ENCODE measurements at places on chromosomes 5 and 9. TPM values are rescaled to one million over a fixed set of nuclear protein-coding genes. Genes with fewer than 3 reads are reported as not detected.

ANKRD31 gene
- 0.26 TPM for total RNA-seq

FIBCD1 gene
- total RNA-seq: 7.3 TPM

TIGD6 gene
- total RNA-seq: 8.7 TPM

ERAP2 gene
- total RNA-seq: 180 TPM

HSPB3 gene
- total RNA-seq: 21.1 TPM

LHX6 gene
- total RNA-seq: not detected

MSX2 gene
- total RNA-seq: 1.3 TPM

C8G gene
- total RNA-seq: 1.2 TPM

FASTKD3 gene
- total RNA-seq: 10.8 TPM

NFIB gene
- 36.3 TPM for total RNA-seq

FSTL4 gene
- total RNA-seq: not detected

SPEF2 gene
- 6.9 TPM for total RNA-seq

FBXL7 gene
- total RNA-seq: 3.3 TPM

EGFL7 gene
- total RNA-seq: 7.9 TPM

EIF4E1B gene
- total RNA-seq: not detected

SCGB3A2 gene
- total RNA-seq: not detected

ST6GALNAC6 gene
- total RNA-seq: 69.5 TPM

ELOVL7 gene
- under 0.01 TPM for total RNA-seq

ERGIC1 gene
- 113 TPM for total RNA-seq

PCDHGC3 gene
- total RNA-seq: 59.0 TPM

MEIKIN gene
- total RNA-seq: not detected

ARHGEF37 gene
- 5.3 TPM for total RNA-seq

IL4 gene
- total RNA-seq: not detected

SPINK13 gene
- not detected for total RNA-seq

BRINP1 gene
- 0.33 TPM for total RNA-seq

NAIP gene
- total RNA-seq: 3.8 TPM

FOXD4L6 gene
- total RNA-seq: not detected

TRAF2 gene
- 8.0 TPM for total RNA-seq

RMRP gene
- 162,287 TPM for total RNA-seq

PCDHGC4 gene
- total RNA-seq: 3.0 TPM

PCDHA9 gene
- total RNA-seq: 0.26 TPM

KIF20A gene
- total RNA-seq: 23.8 TPM

SPDL1 gene
- 10.9 TPM for total RNA-seq

TXNDC8 gene
- total RNA-seq: not detected

PRR16 gene
- 7.3 TPM for total RNA-seq

IFNA13 gene
- not detected for total RNA-seq

PRDM9 gene
- not detected for total RNA-seq

GABRA1 gene
- total RNA-seq: not detected

KCTD16 gene
- total RNA-seq: 1.2 TPM

IFNA21 gene
- total RNA-seq: not detected

AMBP gene
- total RNA-seq: 0.17 TPM

CENPH gene
- 4.1 TPM for total RNA-seq

MLANA gene
- not detected for total RNA-seq

PPP6C gene
- 12.7 TPM for total RNA-seq

BRD9 gene
- total RNA-seq: 35.3 TPM

RNF208 gene
- 0.33 TPM for total RNA-seq

TMEM252 gene
- total RNA-seq: not detected

DBH gene
- not detected for total RNA-seq

PIK3R1 gene
- 36.3 TPM for total RNA-seq

PCDHA1 gene
- under 0.01 TPM for total RNA-seq

SPATA31D4 gene
- total RNA-seq: not detected

SLC6A18 gene
- total RNA-seq: not detected

PKD2L2 gene
- total RNA-seq: 0.26 TPM
